ENCODE measurements at places on chromosomes 3 and 15. TPM values are rescaled to one million over a fixed set of nuclear protein-coding genes. Genes with fewer than 3 reads are reported as not detected.

MYLK gene
- total RNA-seq = 168 TPM

DNA sequence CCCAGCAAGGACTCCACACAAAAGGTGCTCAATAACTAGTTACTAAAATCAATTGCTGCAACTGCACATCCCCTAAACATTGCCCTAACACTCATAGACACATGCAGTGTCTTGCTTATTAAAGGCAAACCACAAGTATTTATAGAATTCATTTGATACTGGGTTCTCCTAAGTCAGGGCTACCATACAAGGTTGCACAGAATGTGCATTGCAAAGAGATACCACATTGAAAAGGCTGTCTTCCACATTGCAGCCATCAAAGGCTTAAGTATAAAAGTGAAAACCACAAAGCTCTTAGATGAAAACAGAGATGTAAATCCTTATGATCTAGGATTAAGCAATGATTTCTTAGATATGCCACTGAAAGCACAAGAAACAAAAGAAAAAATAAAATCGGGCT lies 33.6 kb upstream of the TOPAZ1 start:
- H3K27ac ChIP-seq = no peak overlapping the region
- H3K27me3 ChIP-seq = no peaks in the 10 kb centered on the region
- no peaks in the 10 kb centered on the region for H3K36me3 ChIP-seq
- H3K4me1 ChIP-seq = no peaks in the 10 kb centered on the region
- DNase-seq = no peak

EEF1AKMT4 gene
- 2.4 TPM for total RNA-seq

TMEM207 gene
- total RNA-seq = not detected

TMEM40 gene
- total RNA-seq = not detected

GRCh38 chr3:38649500-38650247 lies at the start of gene SCN5A:
Gene SCN5A (minus strand): TSS chr3:38649687. CDS start chr3:38633307, 16,380 bp downstream.
- no peaks in the 10 kb centered on the region for H3K36me3 ChIP-seq
- DNase-seq = peak; percentile 40
- no peaks in the 10 kb centered on the region for H3K27me3 ChIP-seq
- peaks cover 7% of the 10 kb centered on the region for H3K4me1 ChIP-seq
- H3K4me3 ChIP-seq = peak within 1 kb of the TSS; percentile 34

DNA sequence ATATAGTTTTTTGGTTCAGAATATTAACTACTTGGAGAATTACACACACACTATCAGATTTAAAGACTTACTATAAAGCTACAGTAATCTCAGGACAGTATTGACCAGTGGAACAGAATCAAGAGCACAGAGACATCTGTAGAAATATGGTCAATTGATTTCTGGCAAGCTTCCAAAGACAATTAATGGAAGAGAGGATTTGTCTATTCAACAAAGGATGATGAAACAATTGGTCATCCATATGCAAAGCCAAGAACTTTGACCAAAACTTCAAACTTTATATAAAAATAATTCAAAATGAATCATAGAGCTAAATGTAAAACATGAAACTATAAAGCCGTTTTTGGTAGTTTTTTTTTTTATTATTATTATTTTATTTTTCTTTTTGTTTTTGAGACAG lies 29.8 kb upstream of the MB21D2 start:
- H3K27me3 ChIP-seq = no peaks in the 10 kb centered on the region
- no peak overlapping the region for H3K4me3 ChIP-seq
- DNase-seq = no peak
- no peaks in the 10 kb centered on the region for H3K4me1 ChIP-seq
- H3K36me3 ChIP-seq = no peaks in the 10 kb centered on the region
- H3K27ac ChIP-seq = no peak overlapping the region

DNA sequence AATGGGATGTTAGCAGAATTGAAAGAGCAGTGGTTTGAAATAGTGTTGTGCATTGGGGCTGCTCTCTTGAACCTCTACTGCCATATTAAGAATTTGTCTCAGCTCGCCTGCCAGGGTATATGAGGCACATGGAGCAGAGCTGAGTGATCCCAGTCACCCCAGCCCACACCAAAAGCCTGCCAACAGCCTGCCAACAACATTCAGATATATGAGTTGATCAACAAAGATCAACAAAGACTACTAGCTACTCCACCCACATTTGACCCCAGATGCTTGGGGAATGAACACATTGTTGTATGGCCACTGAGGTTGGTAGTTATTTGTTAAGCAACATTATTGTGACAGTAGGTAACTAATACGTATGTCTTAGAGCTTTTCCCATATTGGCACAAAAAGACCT lies 570.9 kb upstream of the IL12A start:
- no peaks in the 10 kb centered on the region for H3K27me3 ChIP-seq
- H3K4me3 ChIP-seq = no peak overlapping the region
- DNase-seq = no peak
- H3K4me1 ChIP-seq = no peaks in the 10 kb centered on the region
- H3K36me3 ChIP-seq = no peaks in the 10 kb centered on the region

CILP gene
- total RNA-seq = 23.6 TPM

DNA sequence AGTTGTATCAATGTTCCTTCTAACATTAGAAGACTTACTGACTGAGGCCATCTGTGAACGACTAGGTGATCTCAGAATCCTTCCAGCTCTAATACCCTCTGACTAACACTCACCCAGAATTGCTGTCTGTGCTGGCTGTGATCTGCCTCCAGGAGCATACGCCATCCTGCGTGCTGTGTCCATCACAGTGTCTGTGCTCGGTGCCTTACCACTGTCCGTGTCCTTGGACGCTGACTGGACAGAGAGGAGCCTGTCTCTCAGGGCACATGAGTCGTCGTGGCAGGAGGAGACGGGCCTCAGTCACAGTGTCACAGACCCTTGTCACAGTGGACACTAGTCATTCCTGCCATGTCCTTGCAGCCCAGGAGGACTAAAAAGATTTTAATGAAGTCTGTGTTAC lies 83.1 kb downstream of the LMLN start:
- H3K27me3 ChIP-seq = no peaks in the 10 kb centered on the region
- H3K27ac ChIP-seq = no peak overlapping the region
- no peaks in the 10 kb centered on the region for H3K36me3 ChIP-seq
- no peak overlapping the region for H3K4me3 ChIP-seq
- DNase-seq = no peak

GRCh38 chr15:98763179-98763578 lies 114.8 kb downstream of the IGF1R start:
- no peak for DNase-seq
- H3K4me1 ChIP-seq = peaks cover 24% of the 10 kb centered on the region
- no peaks in the 10 kb centered on the region for H3K27me3 ChIP-seq

MAGEL2 gene
- total RNA-seq = 4.3 TPM

SLC12A1 gene
- not detected for total RNA-seq

DNA sequence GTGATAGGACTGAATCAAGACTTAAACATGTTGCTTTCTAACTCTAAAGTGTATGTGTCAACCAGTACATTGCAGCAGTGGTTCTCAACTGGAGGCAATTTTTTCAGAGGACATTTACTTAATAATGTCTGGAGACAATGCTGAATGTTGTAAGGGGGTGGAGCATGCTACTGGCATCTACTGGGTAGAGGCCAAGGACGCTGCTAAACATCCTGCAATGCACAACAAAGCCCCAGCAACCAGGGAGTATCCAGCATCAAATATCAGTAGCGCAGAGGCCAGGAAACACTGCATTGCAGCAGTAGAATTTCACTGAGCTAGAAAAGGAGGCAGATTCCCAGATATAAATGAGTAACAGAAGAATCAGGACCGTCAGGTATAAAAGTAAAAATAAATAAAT lies 79.8 kb upstream of the GRM7 start:
- H3K27ac ChIP-seq = no peak overlapping the region
- DNase-seq = no peak
- no peaks in the 10 kb centered on the region for H3K4me1 ChIP-seq

DNA sequence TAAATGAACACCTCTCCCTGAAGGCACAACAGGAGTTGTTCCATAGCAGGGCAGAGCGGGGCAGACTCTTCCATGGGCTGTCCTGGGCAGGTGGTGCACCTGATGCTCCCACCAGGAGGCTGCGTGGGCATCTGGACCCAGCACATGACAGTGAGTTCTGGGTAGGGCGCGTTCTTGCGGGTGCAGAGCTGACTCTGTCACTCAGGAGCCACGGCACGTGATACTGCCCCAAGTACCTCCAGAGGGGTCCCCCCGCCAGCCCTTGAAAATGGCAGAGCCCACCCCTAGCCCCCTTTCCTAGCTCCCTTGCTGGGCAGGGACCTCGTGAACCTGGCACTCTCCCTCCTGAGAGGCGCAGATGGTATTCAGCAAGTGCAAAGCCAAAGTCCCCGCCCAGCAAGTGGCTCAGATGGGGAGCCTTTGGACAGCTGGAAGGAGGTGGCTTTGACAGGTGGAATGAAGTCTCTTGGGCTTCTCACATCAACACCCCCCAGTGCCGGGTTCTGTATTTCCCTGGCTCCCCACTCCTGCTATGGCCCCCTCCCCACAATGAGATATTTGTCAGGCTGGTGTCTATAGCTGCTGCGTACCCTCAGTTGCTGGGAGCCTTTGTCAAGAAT lies 172.1 kb downstream of the TBC1D2B start:
- no peak overlapping the region for H3K4me3 ChIP-seq
- no peaks in the 10 kb centered on the region for H3K36me3 ChIP-seq
- no peaks in the 10 kb centered on the region for H3K4me1 ChIP-seq
- no peaks in the 10 kb centered on the region for H3K27me3 ChIP-seq

DNA sequence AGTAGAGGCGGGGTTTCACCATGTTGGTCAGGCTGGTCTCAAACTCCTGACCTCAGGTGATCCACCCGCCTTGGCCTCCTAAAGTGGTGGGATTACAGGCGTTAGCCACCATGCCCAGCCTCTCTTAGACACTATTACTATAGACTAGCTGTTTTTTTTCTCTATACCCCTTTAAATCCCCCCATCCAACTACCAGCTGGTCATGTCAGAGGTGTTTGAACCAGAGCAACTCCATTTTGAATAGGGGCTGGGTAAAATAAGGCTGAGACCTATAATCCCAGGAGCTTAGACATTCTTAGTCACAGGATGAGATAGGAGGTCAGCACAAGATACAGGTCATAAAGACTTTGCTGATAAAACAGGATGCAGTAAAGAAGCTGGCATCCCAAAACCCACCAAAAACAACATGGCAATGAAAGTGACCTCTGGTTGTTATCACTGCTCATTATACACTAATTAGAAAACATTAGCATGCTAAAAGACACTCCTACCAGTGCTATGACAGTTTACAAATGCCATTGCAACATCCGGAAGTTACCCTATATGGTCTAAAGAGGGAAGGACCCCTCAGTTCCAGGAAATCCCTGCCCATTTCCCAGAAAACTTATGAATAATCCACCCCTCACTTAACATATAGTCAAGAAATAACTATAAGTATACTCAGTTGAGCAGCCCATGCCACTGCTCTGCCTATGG lies 57.8 kb upstream of the GPD1L start:
- no peak for DNase-seq
- H3K27ac ChIP-seq = no peak overlapping the region

ALDH1L1 gene
- 24.6 TPM for total RNA-seq

PFKFB4 gene
- total RNA-seq = 6.5 TPM

DNA sequence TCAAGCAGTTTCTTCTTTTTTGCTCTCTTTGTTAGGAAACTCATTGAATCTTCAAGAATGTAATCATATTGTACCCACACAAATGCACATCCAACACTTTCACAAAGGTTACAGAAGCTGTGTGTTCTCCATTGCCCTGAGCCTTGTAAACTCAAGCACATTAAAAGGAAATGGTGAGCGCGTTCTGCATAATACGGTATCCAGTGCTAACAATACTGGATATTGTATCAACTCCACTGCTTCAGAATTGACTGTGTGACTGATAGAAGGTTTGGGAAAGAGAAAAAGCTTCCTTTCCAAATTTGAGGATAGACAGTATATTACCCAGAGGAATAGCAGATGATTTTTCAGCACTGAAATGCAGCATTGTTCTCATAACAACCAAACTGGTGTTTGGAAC lies 268.9 kb upstream of the RBMS3 start:
- DNase-seq = no peak
- H3K4me1 ChIP-seq = no peaks in the 10 kb centered on the region
- H3K4me3 ChIP-seq = no peak overlapping the region
- H3K27me3 ChIP-seq = no peaks in the 10 kb centered on the region
- no peak overlapping the region for H3K27ac ChIP-seq

GRCh38 chr15:63809452-63809851 lies 24.3 kb downstream of the HERC1 start:
- no peaks in the 10 kb centered on the region for H3K27me3 ChIP-seq
- H3K36me3 ChIP-seq = no peaks in the 10 kb centered on the region
- no peaks in the 10 kb centered on the region for H3K4me1 ChIP-seq

Data from ovary (tissue), 10 donors.